ENCODE measurements at places on chromosomes 7 and 10.

GRCh38 chr7:131546583-131547141 lies 9.8 kb downstream of the PODXL start:
- DNase-seq: no peak

DNA sequence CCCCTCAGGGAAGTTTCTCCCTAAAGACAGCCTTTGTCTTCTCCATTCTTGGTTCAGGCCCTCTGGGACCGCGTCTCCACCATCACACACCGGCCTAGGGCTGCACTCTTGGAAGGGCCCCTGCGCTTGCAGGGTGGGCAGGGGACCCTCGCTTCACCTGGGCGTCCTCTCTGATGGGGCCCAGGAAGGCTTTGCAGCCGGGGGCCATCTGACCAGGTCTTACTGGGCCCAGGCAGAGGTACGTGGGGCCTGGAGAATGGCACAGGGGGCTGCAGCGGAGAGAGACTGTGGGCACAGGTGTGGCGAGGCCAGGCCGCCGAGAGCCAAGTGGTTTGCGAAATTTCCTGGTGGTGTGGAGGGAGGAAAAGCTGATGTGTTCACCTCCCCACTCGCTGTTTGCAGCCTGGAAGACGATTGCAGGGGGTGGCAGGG lies 44.4 kb downstream of the ALOX5 start:
- no peak for DNase-seq

DNA sequence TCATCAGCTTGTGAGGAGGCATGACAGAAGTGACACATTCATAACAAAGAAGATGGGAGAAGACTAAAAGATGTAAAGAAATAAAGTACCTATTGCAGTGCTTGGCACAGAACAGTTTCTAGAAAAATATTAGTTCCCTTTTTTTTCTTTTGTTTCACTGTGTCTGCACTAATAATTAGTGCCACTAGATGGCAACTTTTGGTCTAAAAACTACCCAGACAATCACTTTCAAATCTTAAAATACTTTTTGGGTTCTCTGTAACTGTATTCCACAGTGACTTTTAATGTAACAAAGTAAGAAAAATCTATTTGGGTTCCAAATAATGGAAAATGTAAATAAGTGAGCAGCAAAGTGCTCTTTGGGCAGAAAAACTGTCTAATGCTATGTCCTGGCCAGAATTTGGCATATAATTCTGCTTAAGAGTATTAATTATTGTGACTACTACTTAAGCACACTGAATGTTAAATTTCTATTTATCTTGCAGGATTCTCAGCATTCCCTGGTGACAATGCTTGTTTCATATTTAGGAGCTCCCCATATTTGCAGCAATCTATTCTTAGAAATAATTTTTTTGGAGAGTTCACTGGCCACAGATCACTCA lies 134.8 kb upstream of the KIF5B start:
- DNase-seq: no peak

DNA sequence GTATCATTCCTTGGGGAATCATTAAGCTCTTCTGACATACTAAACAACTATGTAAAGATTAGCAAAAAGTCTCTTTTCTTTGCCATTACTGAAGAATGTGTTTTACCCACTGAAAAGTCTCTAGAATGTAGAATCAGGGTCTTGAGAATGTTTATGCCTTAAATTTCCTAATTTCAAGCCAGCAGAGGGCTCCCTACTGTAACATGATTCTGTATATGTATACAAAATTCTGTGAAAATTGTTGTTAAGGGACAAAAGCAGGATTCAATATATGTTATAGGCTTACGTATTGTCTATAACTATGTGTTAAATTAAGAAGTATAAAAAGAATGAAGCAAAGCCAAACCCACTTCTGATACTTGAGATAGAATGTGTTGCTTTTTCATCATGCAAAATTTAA lies 296.9 kb upstream of the DGKB start:
- DNase-seq: no peak

DNA sequence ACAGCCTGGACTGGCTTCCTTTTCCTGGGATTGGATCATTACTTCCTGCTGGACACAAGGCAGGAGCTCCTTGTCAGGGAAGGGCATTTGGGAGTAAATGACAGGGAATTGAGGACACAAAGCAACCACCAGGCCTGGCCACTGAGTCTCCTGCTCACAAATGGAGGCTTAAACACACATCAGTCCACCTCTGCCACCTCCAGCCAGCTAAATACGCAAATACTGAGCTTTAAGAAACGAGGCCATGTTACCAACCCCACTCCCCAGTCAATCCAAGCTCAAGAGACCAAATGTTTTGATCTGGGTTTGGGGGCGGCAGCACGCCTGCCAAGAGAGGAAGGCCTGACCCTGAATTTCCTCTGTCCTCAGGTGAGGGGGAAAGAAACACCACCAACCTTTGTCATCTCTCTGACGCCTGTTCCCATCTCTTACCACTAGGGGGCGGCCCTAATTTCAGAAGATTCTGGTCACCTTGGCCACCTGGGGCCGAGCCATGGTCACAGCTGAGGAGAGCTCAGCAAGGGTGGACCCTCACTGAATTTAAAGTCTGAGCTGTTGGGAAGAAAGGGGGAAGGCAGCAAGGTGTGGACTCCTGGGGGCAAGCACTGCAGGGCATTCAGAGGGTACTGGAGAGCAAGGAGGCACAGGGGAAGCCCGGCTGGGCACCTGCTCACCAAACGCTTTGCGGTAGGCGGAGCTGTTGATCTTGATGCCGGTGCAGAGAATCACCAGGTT lies 16.5 kb downstream of the AIFM2 start:
- peak; percentile 70 for DNase-seq

DNA sequence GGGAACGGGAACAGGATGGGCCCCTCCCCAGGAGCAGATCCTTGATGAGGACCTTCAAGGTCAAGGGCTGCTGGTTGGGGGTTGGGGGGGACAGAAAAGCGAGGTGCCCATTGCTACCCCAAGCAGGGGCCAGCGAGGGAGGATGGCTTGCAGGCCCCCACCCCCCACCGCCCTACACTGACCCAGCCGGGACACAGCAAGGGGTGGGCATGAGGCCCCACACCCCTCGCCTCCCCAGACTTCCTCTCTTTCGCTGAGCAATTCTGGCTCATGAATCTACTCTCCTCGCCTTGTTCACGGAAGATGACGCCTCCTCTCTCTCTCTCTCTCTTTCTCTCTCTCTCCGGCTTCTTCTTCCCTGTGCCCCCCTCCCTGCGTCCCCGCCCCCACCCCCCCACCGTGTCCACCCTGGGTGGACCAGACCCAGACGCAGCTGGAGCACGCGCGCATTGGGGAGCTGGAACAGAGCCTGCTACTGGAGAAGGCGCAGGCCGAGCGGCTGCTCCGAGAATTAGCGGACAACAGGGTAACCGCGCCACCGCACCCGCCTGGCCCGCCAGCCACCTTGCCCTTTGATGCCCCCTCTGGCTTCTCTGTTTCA lies 81.1 kb upstream of the GTF2IRD1 start:
- peak; percentile 33 for DNase-seq

- no peak for DNase-seq
Measured at GRCh38 chr10:74529205-74529604, 297.2 kb upstream of the KAT6B start.

- no peak for DNase-seq
Measured at GRCh38 chr10:20984662-20985061, 87.6 kb upstream of the NEBL start.

DNA sequence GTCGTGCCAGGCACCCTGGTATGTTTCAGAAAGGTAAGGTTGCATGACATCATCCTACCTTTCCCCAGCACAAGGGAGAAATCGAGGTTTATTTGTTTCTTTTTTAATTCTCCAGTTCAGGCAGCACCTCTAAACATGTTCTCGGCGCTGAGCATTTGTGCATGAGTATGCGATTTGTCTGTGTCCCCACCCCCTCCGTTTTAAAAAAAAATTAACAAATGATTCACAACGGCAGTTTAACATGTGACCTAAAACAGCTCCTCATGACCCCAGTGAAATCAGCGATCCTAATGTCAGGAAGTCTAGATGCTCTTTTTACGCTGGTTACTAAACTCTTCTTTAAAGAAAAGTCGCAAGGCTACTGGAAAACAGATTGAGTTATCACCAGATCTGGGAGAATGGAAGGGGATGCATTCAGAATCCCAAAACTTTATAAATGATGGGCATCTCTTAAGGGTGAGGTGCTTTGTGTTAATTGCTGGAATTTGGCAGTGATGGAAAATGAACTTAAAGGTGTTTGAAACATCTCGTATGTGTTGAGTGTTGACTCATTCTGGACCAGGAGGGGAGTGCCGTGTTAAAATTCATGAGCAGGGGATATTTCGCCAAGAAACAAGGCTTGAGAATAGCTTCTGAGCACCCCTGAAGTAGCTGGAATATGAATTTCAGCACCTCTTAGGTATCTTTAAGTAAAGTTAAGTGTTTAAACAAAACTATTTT lies 106.8 kb upstream of the PDCD4 start:
- no peak for DNase-seq

DNA sequence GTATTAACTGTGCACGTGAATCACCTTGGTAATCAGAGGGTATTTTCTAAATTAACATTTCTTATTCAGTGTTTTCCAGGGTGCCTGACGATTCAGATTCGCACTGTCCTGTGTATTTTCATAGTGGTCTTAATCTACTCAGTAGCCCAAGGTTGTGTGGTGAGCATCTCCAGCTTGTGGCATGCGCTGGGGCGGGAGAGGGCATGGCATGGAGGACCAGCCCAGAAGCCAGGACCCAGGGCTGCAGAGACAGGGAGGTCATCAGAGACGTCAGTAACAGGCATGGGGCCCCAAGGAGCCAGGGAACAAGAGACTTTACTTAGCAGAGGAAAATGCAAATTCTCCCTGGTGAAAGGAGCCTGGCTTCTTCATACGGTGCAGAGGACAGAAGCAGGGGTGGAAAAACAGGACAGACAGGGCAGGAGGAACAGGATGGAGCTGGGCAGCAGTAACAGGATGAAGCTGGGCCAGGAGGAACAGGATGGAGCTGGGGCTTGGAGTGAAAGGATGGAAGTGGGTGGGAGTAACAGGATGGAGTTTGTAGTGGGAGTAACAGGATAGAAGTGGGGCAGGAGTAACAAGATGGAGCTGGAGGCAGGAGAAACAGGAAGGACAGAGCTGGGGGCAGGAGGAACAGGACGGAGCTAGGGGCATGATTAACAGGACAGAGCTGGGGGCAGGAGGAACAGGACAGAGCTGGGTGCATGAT lies 110.9 kb downstream of the ADCY1 start:
- DNase-seq: no peak

GRCh38 chr7:21361413-21362125 lies 66.3 kb upstream of the SP4 start:
- DNase-seq: no peak

DNA sequence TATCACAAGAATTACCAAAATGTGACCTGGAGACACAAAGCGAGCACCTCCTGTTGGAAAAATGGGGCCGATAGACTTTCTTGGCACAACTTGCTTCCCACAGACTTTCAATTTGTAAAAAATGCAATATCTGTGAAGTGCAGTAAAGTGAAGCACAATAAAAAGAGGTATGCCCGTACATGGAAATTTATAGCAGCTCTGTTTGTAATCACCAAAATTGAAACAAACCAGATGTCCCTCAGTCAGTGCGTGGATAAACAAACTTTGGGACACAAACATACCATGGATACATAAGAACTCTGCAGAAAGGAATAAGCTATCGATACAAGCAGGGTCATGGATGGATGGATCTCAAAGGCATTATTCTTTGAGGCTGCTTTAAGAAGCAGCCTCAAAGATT lies 33.6 kb downstream of the ARID5B start:
- DNase-seq: no peak

DNA sequence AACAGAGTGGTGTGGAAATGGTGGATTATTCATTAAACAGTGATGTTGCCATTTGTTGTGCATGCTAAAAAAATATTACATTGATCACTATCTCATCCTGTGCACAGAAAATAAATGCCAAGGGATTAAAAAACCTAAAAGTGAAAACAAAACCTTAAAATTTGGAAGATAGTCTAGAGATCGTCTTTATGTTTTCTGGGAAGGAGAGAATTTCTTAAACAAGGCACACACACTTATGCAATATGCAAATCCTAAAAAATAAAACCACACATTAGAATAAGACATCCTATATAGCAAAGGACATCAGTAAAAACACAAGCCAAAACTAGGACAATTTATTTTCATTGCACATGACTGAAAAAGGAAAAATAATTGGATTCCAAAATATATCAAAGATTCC lies 54.5 kb downstream of the MACC1 start:
- no peak for DNase-seq

DNA sequence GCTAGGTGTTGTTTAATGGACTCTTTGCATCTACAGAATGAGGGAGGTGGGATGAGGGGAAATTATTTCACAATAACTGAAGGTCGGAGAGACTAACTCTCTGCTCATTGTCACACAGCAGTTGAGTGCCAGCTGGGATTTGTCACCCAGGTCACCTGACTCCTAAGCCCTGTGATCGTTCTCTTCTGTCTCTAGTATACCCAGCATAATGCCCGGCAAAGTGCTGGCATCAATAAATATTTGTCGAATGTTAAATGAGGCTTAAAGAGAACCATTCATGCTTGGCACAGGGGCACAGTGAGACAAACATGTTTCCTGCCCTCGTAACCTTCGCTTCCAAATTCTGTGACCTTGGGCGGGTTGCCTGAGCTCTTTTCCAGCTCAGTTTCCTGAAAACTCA lies 70.8 kb downstream of the TCF7L2 start:
- DNase-seq: no peak

DNA sequence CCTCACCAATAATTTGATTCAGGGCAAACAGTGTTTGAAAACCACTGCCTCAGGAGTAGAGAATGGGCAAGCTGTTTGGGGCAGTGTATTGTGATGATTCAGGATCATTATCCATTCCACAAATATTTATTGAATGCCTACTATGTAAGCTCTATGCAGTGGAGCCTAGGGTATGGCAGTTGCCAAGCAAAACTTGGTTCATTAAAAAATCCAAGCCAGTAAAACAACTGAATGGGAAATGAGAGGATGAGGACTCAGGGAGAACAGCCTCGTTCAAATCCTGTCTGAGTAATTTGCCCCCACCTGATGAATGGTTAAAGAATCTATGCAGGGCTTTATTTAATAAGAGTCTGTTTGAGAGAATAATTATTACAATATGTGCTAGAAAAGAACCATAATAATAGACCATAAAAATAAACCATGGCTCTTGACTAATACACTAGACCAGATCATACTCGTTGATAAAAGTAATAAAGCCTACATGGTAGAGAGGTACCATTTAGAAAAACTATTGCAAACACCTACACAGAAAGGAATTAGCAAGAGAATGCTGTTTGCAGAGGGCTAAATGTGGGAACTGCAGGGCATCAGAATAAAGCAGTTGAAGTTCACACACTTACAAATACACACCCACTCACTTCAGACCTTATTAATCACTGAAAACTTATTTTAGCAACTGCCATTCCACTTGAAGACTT lies 71.7 kb downstream of the CREB5 start:
- DNase-seq: no peak

All from transverse colon (tissue), 4 donors.